Smooth muscle cell of trachea (primary cell): ENCODE measurements at places on chromosomes 7 and 10. TPM values are rescaled to one million over a fixed set of nuclear protein-coding genes. Genes with fewer than 3 reads are reported as not detected.

Gene GPR26
- total RNA-seq, result not detected in 2 replicates

Gene TMEM225B
- 0.29 and 0.50 TPM in 2 replicates for total RNA-seq

Gene SLC16A9
- 0.33 and 1.9 TPM in 2 replicates for total RNA-seq

Gene ZNF33A
- 9.9 and 15.3 TPM in 2 replicates for total RNA-seq

Gene NRG3
- total RNA-seq, result under 0.01 TPM in 1 of 2 replicates, not detected in the other

Gene TFR2
- 0.33 TPM in 1 of 2 replicates, not detected in the other for total RNA-seq

Gene MSMB
- not detected in 2 replicates for total RNA-seq

Gene MAT1A
- total RNA-seq, result under 0.01 TPM in 1 of 2 replicates, not detected in the other

Gene C7orf33
- total RNA-seq, result not detected in 2 replicates

Gene ZNF12
- 18.9 and 19.6 TPM in 2 replicates for total RNA-seq

Gene AOAH
- total RNA-seq, result not detected in 2 replicates

Gene AKR1B1
- 105 and 235 TPM in 2 replicates for total RNA-seq

Gene NAT16
- not detected in 2 replicates for total RNA-seq

Gene AGAP5
- total RNA-seq, result 3.6 and 4.1 TPM in 2 replicates

Gene OR2A7
- total RNA-seq, result 0.29 and 0.33 TPM in 2 replicates

Gene GARIN1A
- total RNA-seq, result 1.5 TPM in 2 replicates

Gene SFMBT2
- total RNA-seq, result 1.7 and 5.2 TPM in 2 replicates

Gene SRRM3
- 0.58 and 2.8 TPM in 2 replicates for total RNA-seq

Gene SERPINE1
- total RNA-seq, result 123 and 260 TPM in 2 replicates

Gene MBL2
- not detected in 2 replicates for total RNA-seq

Gene CALML5
- total RNA-seq, result not detected in 2 replicates
